Stimulated activated naive CD4-positive, alpha-beta T cell treated with Interleukin-2 at 50 U/mL for 16 hours (primary cell): ENCODE measurements at places on chromosomes 1 and 21.
A peak's percentile ranks its signal among the peaks of the same experiment; 100 is the strongest.

DNA sequence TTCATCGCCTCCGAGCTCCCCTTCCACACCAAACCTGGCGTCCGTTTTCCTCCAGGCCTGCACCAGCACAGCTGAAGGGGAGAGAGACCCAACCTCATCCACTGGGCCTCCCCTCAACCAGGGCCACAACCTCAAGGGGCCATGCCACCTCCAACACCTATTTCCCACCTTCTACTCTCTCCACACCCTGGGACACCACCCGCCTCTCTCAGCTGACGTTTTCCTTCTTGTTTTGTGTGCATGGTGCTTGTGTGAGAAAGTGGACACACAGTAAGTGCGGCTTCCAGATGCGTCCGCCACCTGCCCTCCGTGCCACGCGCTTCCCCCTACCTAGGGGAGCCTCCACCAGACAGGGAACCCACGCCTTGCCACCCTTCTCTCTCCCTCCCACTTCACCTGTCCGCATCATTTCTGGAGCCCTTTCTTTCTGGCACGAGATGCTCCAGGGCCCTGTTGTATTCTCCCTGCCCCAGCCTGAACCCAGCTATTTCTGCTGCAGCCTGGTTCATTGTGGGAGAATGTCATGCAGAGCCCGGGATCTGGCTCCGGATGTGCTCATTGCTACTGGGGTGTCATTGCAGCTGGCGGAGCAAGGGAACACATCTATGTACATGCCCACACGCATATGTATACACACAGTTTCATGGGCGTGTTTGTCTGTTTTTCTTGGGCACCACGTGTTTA, 1.3 kb upstream of the GNB1 start:
- no peak for DNase-seq

- DNase-seq, result no peak
Observed at GRCh38 chr1:34007760-34008159, 143.9 kb downstream of the HMGB4 start.

GRCh38 chr1:109385417-109385816, 12.3 kb downstream of the SORT1 start:
- DNase-seq, result no peak

DNA sequence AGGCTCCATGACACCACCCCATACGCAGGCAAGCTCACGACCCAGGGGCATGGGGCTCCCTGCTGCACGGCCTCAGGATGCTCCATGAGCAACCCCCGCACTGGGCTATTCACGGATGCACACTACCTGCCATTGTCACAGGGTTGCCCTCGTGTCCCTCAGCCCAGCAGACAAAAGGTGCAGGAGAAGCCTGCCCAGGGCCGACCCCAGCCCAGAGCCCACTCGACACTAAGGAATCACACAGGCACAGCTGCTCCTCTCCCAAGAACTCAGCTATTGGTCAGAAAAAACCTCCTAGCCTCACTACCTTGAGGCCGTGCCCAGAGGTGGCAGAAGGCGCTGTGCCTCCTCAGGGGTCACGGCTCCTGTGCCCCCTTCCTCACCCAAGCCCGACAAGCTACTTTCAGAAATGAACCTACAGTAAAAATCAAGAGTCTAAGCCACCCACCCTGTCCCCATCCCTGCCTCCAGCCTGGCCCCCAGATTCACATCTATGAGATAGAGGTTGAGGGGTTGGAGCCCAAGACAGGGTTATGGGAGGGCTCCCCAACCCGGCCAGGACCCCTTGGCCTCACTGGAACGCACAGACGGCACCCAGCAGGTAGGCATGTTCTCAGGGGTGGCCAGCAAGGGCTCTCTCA, 6.4 kb upstream of the SPATC1L start:
- no peak for DNase-seq

GRCh38 chr1:57111175-57111574, 145.4 kb upstream of the C8B start:
- no peak for DNase-seq

DNA sequence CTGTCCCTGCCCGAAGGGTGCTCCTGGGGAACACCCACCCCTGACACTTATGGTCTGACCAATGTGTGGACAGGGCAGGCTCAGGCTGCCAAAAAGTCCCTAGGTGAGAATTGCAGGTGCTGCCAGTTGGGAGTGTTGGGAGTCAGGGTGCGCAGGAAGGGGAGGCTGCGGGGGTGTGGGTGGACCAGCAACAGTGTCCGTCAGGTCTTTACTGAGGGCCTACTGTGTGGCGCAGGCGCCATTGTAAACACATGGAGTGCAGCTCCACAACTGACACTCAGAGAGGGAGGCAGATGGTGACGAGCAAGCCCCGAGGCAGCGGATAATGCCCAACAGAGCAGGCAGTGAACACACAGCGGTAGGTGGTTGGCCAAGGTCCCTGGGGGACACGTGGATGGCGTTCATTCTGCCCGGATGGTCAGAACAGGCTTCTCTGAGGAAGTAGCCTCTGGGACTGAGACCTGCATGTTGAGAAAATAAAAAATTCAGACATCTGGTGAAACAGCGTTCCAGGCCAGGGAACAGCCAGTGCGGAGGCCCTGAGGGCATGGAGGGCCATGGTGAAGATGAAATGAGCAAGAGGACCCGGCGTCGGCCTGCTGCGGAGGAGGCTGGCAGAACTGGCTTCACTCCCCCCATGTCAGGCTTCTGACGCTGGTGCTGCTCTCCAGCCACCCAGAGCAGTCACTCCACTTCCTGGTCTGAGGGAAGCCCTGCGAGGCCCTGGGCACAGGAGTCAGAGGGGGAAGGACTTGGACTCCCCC, 136.2 kb upstream of the ZBTB40 start:
- no peak for DNase-seq

DNA sequence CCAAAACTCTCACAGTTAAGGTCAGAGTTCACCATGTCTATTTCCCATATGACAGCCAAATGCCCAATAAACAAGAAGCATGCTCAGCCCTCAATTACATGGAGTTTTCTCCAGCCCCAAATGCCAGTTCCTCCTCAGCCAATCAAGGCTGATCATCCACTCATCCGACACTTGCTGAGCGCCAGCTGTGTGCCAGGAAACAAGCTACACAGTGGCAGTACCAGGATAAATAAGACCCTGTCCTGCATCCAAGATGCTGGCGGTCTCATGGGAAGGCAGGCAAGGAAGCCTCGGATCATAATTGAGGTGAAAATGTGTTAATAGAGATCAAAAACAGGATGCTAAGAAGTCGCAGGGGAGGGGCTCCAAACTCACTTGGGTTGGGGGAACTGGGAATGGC, 7.7 kb downstream of the ZBTB17 start:
- no peak for DNase-seq

- DNase-seq, result no peak
Observed at GRCh38 chr21:37580666-37581065, 214.1 kb downstream of the DYRK1A start.

- no peak for DNase-seq
Observed at GRCh38 chr1:112472142-112472541, 36.6 kb upstream of the WNT2B start.

GRCh38 chr1:212920246-212920645, 30.1 kb upstream of the VASH2 start:
- DNase-seq, result no peak

GRCh38 chr1:46137916-46138315, 5.5 kb upstream of the PIK3R3 start:
- DNase-seq, result no peak

DNA sequence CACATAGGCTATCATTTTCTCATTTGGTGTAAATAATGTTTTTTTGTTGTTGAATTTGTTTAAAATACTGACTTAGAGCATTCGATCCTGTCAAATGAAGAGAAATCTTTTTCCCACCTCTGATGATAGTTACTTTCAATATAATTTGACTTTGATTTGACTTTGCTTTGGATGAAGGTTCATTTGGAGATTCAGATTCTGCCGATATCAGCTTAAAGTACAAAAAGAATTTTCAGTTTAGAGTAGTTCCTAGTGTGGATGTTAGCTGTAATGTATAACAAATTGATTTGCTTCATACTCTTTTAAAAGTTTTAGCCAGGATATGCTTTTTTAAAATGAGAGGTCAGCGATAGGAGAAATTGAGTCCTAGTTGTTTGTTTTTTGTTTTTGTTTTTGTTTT, 9.9 kb downstream of the STX12 start:
- no peak for DNase-seq

- no peak for DNase-seq
Observed at GRCh38 chr1:43924516-43924915, 9.1 kb upstream of the ARTN start.

GRCh38 chr1:67672260-67672803, 12.7 kb upstream of the GADD45A start:
- DNase-seq, result no peak

DNA sequence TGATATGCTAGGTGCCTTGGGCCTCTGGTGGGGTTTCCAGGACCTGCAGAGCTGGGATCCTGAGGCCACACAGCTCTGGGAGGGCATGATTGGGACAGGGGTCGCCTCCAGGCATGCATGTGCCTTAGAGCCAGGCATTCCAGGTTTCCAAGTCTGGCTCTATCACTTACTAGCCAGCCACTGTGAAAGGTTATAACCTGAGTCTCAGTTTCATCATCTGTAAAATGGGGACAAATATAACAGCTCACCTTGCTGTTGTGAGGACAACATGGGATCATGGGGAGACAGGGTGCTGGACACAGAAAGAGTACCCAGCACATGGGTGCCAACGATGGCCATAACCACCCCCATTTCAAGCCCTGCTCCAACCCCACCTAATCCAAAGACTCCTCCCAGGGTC, 2.7 kb downstream of the CHI3L1 start:
- DNase-seq, result no peak

- DNase-seq, result no peak
Observed at GRCh38 chr1:47713975-47714767, 276.3 kb downstream of the FOXD2 start.

- DNase-seq, result no peak
Observed at GRCh38 chr1:59601041-59601441, 213.7 kb upstream of the HOOK1 start.

GRCh38 chr1:155323729-155324036, 3.0 kb downstream of the RUSC1 start:
- DNase-seq, result peak; percentile 71

DNA sequence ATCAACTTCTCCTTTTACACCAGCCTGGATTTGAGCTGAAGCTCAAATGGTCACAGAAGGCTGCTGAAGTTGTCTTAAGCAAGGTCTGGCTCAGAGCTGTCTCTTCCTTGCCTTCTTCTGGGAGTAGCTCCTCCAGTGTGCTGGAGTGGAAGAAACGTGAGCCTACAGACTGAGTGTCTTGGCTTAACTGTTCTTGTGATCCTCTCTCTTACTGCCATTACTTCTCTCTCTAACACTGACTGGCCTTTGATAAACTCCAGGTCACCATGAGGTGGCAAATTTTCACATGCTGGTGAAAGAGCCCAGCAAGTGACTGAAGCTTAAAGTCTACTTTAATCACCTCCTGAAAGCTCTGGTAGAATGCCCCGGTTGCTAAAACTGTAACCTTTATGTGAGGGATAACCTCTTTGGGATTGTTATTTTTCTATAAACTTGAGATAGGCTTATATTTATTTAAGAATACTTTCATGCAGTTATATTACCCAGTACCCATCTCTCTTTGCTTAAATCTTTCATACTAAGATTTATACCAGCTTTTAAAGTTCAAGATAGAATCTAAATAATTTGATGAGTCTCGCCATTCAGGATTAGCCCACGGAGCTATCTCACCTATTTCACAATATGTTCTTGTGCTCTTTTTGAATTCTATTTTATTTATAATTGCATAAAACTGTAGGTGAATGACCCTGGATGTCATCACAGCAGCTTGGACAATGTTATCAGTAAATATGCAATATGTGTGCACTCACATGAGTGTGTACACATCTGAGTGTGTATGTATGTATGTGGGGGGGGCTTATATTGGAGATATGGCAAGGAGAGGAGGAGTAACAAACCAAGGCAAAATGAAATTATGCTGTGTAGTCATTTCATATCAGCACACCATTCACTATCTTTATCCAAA, 924.0 kb downstream of the LTN1 start:
- no peak for DNase-seq

DNA sequence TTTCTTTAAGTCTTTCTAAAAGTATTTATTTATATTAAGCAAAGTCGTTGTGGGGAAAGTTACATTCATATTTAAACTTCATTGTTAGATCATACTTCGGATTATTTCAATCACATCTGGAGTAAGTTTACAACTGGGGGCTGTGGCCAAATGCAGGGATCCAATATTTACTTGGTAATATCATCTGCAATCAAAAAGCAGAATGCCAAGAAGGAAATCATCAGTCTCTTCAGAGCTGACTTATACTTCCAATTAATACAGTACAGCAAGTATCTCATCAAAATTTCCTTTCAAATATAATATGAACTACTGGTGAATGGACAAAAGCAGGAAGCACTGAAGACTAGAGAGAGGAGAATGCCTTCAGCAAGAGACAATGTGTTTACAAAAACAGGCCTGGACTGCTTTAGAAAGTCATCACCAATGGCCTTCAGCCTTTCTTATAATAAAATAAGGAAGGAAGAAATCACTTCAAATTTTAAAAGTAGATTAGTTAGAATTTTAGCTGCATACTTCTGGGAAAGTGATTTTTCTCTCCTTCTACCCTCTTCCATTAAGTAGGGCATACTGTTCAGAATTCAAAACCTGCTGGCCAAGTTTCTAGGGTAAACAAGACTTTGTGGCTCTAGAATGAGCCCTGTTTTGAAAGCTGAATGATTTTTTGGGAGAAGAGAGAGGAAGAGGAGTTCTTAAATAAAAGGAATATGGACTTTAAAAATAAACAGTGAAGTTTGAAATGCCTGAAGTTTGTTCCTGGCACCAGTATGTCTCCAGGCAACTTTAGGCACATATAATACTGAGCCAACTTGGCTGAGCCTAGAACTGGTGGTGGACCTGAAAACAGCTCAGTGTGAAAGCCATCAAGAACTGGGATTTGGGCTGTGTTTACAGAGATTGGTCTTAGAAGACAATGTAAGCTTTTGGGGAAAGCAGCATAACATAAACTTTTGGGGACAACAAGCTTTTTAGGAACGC, 22.2 kb upstream of the MYOC start:
- DNase-seq, result no peak

GRCh38 chr1:50454911-50455310, 31.7 kb upstream of the DMRTA2 start:
- no peak for DNase-seq

DNA sequence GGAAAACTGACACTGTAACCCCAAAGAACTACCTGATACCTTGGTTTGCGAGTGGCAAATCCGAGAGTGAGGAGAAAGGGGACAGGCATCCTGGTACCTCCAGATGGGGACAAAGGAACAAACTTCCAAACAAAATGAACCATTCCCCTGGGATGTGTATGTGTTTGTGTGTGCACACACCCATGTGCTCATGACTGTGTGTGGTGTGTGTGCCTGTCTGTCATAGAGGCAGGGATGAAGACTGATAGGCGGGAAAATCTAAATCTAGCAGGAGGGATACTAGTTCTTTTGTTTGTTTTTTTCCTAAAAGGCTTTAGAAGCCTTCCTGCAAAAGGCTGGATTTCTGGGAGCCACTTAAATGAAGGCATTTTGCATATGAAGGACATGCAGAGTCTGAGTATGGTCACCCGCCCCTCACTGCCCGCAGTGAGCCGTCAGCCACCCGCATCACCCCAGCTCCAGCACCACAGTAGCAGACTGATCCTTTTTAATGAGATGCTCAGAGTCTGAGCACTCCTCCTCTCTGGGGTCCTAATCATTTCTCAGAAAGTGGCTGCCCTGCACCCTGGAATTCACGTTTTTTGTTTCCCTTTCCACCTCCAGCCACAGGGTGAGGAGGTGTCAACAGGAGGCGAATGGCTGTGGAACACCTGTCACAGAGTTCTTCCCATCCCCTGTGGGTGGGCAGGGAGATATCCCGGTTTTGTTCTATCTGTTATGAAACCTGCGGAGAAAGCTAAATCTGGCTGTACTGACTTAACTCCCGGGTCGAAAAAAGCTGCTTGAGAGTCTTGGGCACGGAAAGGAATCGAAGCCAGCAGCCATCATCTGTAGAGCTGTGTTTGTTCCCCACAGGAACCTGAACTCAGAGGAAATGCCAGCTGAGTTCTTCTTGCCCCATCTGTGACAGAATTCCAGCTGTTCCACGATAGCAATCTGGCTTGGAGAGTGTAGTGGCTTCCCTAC, 34.9 kb downstream of the UTP25 start:
- no peak for DNase-seq
